Hindlimb muscle (tissue), 1 donor: ENCODE measurements at places on chromosomes 16 and 17.

GRCh38 chr16:83932955-83933673, 19.9 kb upstream of the OSGIN1 start:
- DNase-seq, result no peak

DNA sequence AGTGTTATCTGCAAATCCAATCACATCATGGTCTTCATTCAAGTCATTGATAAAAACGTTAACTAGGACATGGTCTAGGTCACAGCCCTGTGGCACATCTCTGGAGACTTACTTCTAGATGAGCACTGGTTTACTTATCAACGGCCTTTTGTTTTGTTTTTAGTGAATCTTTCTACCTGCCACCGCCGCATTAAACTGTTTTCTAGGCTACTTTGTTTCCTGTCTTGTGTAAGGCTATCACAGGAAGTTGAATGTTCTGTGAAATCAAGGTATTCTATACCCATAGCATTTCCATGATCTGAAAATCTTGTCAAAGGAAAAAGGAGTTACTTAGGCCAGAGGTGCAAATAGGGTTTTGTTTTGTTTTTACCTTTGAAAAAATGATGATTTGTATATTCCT, 26.9 kb downstream of the SOCS3 start:
- DNase-seq, result no peak

- no peak for DNase-seq
These were observed 2.9 kb upstream of the CD7 start for GRCh38 chr17:82320140-82320840.

GRCh38 chr16:50167556-50167955, 14.4 kb downstream of the TENT4B start:
- DNase-seq, result no peak

- no peak for DNase-seq
These were observed 40.5 kb downstream of the ABHD15 start for GRCh38 chr17:29526322-29526721.

DNA sequence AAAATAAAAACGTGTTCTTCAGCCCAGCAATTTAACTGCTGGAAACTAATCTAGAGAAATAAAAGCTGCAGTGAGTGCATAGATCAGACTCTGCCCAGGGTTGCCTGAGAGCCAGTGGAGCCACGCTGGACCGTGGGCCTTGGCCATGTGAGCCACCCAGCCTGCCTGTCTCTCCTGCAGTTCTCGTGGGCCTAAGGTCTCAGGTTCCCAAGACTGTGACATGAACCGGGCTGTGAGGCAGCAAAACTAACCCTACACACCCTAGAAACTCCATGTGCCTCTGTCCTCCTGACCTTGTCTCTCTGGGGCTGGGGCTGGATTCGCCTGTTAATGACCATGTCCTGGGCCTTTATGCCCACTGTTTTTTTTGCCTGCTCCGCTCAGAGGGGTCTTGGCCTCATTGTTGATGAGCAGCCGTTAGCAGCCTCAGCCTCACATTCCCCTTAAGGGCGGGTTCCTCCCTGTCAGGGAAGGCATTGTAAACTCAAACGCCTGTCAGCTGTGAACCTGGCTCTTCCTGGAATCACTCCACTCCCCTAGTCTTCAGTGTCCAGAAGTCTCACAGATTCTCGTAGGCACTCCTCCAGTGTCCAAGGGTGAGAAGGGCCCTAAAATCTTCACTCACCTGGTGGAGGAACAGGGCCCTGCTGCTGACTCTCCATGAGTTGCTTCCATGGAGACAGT, 16.9 kb downstream of the C16orf90 start:
- DNase-seq, result no peak

GRCh38 chr16:49353680-49354079, 19.9 kb upstream of the C16orf78 start:
- no peak for DNase-seq

DNA sequence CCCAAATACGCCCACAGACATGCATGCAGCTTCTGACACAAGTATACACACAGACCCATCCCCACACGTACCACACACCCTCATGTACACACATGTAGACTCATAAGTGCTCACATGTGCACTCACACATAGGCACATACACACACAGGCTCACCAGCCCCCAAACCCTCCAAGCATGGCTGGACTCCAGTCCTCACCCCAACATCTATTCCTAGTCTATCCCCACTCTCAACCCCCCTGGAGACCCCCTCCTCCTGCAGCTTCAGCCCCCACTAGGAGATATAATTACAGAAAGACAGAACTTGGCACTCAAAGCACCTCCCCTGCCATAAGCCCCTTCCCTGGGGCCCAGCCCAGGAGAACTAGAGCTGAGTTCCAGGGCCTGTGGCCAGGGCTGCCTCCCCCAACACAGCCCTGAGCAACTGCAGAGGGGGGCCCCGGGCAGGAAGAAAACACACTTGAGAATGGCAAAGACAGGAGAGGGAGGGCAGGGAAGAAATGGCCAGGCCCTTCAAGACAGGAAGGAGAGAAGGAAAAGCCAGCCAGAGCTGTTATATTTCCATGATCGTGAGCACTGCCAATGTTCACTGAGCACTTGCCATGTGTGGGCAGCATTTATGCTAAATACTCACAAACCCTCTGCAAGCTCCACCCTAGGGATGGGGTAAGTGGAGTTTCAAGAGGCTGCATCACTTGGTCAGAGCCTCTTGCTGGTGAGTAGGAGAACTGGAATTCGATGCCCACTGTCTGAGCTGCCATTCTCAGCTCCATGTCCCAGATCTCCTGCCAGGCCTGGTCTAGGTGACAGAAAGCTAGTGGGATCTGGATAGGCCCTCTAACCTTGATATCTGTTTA, 224.5 kb downstream of the ZNF423 start:
- no peak for DNase-seq

DNA sequence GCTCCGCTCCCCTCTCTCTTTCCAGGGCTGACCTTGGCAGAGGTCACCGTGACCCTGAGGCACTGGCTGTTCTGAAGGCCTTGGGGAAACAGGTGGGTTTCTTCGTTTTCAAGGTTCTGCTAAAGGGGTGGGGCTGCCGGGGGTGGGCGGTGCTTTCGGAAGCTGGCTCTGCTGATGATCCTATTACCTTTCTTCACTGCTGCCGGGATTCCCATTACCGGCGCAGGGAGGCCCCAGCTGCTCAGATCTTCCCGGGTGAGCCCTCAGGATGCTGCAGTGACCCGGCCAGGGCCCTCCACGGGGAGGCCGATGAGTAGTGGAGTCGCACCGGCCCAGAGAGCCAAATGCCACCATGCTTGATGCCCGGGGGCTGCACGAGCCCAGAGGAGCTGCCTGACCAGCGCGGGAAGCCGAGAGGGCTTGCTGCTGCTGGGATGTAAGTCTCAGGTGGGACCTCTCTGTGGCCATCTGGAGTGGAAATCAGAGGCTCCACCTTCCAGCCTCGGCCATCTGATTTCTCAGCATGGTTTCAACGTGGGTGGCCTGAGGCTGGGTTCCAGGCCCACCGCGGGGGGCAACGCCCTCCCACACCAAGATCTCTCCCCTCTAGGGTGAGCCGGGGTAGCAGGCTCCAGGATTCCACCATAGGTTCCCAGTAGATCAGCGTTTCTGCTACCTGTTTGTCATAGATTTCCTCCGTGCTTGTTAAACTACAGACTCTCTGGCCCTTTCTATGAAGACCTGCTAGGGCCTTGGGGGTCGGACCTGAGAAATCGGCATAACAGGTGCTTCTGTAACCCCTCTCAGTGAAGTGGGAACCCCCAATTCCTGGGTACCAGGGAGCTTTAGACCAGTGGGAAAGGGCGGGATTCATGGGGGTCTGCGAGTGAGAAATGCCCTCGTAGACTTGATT, 21.6 kb upstream of the ADCY7 start:
- DNase-seq, result no peak

DNA sequence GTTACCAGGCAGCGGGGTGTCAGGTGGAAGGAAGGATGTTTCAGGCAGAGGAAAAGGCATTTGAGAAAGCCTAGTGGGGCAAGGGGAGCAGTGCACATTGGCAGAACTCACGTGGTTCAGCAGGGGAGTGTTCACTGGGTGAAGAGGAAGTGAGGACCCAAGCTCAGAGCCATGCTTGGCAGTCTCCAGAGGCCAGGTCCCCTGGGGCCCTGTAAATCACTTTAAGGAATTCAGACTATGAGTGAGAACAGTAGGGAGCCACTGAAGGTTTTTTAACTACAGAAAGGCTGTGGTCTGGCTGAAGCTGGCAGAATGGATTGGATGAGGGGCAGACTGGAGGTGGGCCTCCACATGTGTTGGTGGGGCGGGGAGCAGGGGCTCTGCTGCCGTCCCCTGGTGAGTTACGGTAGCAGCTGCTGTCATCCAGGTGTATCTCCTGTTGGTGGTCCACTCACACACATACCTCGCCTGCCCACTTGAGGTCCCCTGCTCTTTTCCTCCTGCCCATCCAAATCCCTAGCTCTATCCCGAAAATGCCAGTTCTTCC, 5.1 kb downstream of the CLEC16A start:
- no peak for DNase-seq

DNA sequence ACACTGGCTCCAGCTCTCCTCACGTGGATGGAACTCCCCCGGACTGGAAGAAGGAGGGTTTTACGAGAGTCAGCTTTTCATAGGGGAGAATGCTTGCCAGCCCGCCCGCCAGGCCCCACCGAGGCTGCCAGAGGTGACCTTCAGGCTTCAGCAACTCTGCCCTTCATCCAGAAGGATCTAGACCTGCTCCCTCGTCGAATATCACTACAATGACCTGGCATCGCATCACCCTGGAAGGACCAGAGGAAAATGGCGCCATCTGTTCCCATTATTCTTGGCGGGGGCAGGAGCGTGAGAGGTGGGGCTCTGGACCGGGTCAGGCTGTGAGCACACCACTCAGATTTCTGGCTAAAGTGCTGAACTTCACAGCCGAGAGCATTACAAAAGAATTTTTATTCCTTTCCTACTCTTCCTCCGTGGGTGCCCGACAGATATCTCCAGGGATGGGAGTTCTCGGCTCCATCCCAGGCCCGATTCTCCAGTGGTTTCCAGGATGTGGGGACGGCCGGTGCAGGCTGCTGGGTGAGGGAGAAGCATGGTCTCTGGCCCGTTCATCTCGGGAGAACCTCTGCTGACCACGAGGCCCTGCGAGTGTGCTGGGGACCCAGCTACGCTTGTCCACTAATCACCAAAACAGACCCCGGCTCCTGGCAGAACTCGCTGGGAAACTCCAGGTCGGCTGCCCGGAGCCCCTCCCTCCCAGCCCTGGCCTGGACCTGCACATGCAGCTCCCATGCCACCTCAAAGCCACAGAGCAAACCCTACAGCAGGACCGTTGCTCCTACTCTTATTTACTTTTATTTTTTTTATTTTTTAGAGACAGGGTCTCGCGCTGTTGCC, 36.8 kb upstream of the ZNF469 start:
- peak; percentile 79 for DNase-seq

DNA sequence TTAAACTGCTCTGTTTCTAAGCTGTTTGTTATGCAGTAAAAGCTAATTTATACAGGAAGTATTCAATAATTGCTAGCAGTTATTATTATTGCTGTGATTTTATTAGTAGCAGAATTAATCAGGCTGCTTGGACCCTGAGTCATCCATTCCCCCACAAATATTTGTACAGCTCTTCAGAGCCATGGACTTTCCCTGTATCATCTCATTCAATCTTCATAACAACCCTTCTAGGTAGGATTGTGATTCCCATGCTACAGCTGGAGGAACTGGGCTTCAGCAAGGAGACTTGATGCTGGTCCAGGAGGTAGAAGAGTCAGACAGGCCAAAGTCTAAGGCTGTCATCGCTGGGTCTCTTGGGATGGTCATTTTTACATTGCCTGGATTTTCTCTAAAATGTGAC, 208.3 kb downstream of the C16orf95 start:
- no peak for DNase-seq

DNA sequence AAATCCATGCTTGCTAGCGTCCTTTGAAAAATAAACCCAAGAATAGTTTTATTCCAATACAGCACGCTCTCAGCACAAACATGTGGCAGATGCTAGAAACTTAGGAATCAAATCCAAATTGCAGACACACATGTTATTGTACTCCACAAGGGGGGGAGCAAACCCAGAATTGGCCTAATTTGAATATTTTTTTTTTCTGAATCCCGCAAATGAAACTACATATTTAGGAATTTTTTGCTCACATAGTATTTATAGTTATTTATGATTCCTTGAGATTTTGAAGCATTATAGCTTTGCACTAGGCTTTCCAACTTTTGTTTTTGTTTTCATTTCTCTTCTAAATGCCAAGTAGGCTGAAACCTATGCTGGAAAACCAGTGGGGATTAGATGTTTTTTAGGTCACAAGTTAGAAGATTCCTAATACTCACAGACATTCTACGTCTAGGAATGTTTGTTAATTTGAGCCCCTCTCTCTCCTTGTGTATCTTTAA, 59.3 kb upstream of the CDH11 start:
- peak; percentile 74 for DNase-seq

DNA sequence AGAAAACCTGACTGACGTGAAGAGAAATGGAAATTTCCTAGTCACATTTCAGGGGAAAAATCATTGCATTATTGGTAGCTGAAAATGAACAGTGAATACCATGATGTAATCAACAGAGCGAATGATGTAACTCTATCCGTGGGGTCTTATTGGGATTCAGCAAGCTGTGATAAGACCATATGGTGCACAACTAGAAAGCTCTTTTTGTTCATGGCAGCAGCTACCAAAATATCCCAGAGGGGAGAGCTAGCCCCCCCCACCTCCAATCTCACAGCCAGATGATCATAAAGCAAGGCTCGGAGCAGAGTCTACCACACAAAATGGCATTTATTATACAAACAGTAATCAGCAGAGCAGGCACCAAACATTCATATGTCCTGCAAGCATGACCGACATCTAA, 22.2 kb upstream of the DNAH17 start:
- DNase-seq, result no peak

GRCh38 chr16:50151756-50152155, 1.4 kb upstream of the TENT4B start:
- DNase-seq, result no peak

GRCh38 chr17:78433013-78433727, 54.7 kb downstream of the PGS1 start:
- no peak for DNase-seq

- no peak for DNase-seq
These were observed 31.4 kb upstream of the GHDC start for GRCh38 chr17:42225646-42226045.

DNA sequence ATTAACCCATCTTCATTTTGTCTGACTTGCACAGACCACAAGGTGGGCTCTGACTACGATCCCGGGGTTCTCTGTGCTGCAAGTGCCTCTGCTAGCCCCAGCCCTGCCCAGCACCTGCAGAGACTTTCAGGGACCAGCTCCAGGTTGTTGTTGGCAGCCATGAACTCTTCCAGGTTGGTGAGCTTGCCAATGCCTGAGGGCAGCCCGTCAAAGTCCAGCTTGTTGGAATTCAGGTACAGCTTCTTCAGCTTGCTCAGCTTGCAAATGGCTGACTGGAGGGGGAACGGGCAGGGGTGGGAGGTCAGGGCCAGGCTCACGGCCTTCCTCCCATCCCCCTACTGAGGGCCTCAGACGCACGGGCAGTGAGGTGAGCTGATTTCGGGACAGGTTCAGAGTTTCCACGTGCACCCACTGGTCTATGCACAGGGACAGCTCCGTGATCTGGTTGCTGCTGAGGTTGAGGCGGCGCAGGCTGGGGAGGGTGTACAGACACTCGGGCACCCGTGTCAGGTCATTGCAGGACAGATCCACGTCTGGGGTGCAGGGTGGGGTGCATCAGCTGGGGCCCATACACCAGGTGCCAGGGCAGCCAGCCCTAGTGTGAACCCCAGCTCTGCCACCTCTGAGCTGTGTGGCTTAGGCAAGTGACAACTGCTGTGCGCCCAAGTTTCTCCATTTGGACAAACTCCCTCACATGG, 5.2 kb downstream of the FLII start:
- DNase-seq, result no peak
